NCI-H2081 (cell line): ENCODE measurements at places on chromosomes 7 and 10.

DNA sequence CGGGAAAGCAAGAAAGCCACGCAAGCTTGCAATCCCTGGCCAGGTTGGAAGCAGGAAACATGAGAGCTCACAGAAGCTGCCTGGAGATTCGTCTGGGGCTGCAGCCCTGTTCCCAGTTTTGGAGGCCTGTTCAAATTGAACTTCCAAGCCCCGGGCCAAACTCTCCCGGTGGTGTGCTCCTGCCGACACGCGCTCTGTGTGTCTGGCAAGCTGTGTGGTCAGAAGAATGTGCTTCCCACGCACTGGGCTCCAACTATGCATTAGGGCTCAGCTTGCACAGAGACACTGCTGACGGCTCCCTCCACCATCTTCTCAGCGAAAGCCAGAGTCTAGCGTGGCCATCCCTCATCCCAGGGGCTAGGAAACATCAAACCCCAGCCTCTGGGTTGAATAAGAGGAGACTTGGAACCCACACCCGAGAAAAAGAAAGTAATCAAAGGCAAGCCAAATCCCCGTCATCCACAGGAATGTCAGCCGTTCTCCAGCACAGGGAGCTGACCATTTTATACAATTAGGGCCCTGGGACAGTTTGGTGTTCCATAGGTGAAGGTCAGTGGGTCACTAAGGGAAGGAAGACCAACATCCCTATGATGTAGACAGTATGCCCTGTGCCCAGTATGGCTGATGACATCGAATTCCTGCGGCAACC lies 107.2 kb downstream of the FGFR2 start:
- no peak for DNase-seq

GRCh38 chr7:5282543-5283316 lies at the start of gene SLC29A4:
TSS of gene SLC29A4 (plus strand) at chr7:5282943. CDS start at chr7:5287817, 4,874 bp downstream.
- DNase-seq: peak; percentile 16

GRCh38 chr7:78073609-78074382 lies 275.2 kb downstream of the PHTF2 start:
- peak; percentile 35 for DNase-seq

DNA sequence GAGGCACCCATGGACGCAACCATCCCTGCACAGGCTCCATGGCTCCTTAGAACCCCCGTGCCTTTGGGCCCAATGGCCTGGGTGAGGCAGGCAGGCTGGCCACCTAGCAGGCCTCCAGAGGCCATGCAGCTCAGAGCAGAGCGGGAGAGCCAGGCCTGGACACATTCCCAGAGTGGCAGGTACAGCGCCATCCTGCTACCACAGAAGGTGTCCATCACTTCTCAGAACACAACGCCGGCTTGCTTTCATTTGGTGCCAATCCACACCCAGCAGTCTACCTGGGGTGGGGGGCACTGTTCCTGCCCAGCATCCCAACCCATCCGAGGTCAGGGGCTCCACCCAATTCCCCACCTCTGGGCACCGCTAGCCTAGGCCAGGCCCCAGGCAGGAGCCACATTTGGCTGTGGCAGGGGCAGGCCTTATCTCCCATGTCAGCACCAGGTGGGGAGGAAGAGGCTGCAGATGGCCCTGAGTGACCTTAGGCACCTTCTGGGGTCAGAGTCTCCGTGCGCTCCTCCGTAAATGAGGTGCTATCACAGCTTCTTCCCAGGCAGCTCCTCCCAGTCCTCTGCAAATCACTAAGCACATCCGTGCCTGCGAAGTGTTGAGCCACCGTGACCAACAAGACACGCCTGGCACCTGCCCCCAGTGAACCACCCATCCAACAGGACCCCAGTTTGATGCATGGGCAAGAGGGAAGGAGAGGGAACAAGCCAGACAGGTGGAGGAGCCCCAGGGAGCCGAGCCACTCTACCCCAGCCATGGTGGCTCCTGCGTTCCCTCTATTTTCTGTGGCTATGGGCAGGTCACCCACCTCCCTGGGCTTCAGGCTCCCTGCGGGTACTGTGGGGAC lies 14.2 kb downstream of the KCNH2 start:
- no peak for DNase-seq

DNA sequence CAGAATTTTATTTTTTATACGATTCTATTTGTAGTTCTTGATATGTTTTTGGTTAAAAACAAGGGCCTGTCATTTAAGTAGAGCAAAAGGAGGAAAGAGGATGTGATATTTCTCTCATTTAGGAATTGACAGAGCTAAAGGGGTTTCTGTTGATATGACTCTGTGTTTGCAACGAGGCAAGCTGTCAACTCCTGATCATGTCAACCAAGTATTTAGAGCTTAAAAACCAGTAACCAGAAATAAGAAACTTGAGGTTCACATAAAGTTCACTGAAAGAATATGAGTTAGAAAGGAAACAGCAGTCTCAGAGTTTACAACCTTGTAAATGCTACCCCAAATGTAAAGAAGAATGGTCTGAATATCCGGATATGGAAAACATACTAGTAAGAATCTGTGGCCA lies 434.2 kb downstream of the PARD3 start:
- no peak for DNase-seq

DNA sequence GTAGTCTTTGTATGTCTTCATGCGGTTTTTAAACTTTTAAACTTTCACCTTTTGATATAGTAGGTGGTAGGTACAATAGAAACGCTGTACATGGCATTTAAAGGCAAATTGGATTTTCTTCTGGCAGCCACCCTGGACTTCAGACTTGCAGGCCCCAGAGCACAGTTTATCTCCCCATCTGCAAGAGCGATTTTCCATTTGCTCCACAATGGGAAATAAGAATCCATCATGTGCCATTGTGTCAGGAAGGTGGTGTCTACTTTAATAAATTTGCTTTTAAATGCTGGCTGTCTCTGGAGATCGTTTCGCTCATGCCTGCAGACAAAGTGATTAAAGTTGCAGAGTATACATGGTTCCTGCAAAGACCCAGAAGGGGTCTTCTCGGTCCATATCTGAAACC lies 38.9 kb downstream of the UNC5B start:
- DNase-seq: no peak

DNA sequence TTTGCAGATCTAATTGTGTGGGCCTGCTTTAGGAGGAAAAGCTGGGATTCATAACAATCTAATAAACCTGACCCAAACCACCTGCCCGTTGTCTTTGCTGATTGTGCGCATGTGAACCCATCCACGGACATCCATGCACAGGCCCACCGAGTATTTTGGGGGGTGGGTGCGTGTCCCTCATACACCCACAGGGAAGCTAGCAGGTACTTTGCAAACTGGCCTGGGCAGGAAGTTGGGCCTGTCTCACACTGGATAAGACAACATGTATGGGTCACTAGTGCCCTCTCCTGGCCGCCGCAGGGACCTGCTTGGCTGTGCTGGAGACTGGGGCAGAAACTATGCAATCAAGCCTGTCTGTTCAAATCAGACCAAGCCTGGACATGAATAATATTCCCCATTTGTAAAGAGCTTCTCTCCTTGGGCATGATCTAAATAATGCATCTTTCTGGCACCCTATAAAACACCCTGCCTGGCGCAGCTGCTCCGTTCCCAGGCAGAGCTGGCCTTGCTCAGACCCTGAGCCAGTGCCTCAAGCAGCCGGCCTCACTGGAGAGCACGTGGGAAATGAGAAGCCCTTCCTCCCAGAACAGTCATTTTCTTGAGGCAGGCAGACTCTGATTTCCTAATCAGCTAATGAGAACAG lies 15.8 kb downstream of the ECHDC3 start:
- peak; percentile 61 for DNase-seq

GRCh38 chr10:78292982-78293865 lies 259.6 kb downstream of the RPS24 start:
- DNase-seq: no peak

DNA sequence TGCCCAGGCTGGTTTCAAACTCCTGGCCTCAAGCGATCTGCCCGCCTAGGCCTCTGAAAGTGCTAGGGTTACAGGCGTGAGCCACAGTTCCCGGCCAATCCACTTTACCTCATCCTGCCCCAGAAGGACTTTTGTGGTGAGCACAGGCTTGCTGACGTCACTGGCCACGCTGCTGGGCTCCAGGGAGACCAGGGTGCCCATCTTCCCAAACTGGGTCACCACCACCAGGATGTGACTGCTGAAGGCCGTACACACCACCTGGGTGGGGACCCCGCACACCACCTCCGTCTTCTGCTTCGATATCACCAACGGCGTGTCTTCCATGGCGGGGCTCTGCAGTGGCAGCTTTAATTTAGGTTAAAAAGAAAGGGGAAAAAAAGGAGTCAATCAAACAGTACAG lies 816 bp downstream of the PSMG3 start:
- peak; percentile 55 for DNase-seq

- no peak for DNase-seq
Measured at GRCh38 chr10:130757821-130758489, 553.6 kb downstream of the TCERG1L start.

- no peak for DNase-seq
Measured at GRCh38 chr7:37045681-37046179, 321.4 kb upstream of the AOAH start.

- DNase-seq: no peak
Measured at GRCh38 chr10:97736403-97736901, 476 bp upstream of the ZFYVE27 start.

DNA sequence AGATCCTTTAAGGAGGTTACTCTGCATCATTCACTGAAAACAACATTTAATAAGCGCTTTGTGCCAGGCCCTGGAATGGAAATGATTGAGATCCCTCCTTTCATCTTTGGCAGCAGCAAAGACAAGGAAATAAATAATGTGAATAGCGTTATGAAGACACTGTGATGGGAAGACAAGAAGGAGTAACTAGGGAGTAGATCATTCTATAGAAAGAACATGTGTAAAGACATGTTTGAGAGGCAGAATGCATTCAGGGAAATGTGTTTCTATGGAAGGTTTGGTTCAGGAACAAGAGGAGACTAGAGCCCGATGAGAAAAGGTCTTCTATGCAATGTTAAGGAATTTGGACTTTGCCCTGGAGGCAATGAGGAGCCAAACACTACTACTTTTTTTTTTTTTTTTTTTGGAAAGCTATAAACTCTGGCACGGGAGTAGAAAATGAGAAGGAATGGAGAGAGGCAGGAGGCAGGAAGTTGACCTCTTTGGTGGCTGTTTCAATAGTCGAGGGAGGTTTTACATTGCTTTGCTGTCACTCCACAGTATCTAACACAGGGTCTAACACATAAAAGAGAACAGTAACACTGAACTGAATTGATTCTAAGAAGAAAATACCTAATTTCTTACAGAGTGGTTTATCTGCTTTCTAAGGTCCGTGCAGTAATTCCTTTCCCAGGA lies 44.9 kb downstream of the SMURF1 start:
- DNase-seq: no peak

- no peak for DNase-seq
Measured at GRCh38 chr10:76631036-76631670, 1006.5 kb downstream of the KCNMA1 start.

- DNase-seq: no peak
Measured at GRCh38 chr10:55519264-55519663, 718.2 kb upstream of the PCDH15 start.

DNA sequence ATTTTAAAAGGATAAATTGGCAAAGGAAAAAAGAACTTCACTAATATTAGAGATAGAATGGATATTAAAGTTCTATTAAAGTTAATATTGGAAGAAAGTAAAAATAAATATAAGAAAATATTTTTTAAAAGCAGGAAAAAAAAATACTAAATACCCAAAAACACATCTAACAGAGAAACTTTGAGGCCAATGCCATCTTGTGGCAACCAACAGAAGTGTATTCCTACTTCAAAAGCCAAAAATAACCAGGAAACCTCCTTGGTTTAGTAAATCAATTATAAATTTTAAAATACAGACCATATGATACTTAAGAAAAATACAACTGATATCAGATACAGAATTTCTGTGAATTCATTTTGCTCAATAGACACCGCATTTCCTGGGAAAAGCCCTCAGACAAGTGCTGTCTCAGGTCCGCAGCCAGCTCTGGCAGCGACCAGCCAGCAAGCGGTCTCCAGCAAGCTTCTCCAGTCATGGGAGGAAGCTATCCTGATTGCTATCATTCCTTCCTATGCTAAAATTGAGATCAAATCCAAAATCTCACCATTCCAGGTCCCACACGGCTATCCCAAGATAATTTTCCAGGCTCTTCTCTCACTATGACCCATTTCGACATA lies 65.3 kb downstream of the LMBR1 start:
- DNase-seq: peak; percentile 20

GRCh38 chr7:44936322-44936721 lies 42.5 kb downstream of the MYO1G start:
- no peak for DNase-seq

GRCh38 chr10:112996462-112996861 lies 46.4 kb downstream of the TCF7L2 start:
- DNase-seq: no peak

- DNase-seq: no peak
Measured at GRCh38 chr10:13994932-13995331, 335.8 kb downstream of the FRMD4A start.

GRCh38 chr10:127522298-127522697 lies 26.8 kb upstream of the NPS start:
- no peak for DNase-seq
